ENCODE measurements at places on chromosomes 1 and 21.

- DNase-seq = no peak
These were observed 20.1 kb downstream of the PAFAH2 start for GRCh38 chr1:25977801-25978200.

GRCh38 chr1:245679821-245680780, 525.3 kb downstream of the KIF26B start:
- DNase-seq = no peak

- DNase-seq = no peak
These were observed 388.8 kb downstream of the NTNG1 start for GRCh38 chr1:107529511-107530149.

DNA sequence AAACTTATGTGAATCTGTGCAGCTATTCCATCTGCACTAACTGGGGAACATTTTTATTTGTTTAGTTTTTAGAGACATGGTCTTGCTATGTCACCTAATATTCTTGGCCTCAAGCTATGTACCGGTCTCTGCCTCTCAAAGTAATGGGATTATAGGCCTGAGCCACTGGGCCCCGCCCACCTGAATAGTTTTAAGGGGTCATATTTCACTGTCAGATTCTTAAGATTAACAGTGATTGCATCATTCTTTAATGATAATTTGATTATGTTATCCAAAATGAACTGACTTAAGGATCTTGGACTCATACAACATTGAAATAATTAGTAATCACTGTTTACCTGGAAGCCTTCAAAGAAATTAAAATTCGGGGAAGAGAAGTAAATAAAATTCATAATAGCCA, 12.6 kb upstream of the KLF18 start:
- DNase-seq = no peak

DNA sequence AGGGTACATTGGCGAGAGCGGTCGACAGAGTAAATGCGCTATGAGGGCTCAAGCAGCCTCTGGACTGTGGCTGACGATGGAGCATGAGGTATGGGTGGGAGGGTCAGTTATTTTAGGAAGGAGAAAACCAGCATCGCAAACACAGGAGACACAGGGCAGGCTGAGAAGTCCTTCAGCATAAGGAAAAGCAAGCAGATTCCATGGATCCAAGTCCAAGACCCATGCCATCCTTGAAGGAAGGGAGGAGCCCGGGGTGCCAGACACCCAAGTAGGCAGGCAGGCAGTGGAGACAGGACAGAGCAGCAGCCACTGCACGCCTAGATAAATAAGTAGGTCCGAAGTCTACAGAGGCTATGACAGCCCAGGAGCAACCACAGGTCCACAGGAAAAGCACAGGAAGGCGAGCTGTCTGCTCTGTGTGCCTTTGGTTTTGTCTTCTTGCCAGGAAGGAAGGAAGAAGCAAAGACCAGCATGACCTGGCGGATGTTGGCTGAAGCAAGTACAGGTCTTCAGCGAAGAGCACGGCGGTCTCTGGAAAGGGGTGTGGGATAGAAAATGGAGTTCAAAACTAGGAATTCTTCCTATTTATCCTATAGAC, 76.4 kb upstream of the SLC45A1 start:
- no peak for DNase-seq

DNA sequence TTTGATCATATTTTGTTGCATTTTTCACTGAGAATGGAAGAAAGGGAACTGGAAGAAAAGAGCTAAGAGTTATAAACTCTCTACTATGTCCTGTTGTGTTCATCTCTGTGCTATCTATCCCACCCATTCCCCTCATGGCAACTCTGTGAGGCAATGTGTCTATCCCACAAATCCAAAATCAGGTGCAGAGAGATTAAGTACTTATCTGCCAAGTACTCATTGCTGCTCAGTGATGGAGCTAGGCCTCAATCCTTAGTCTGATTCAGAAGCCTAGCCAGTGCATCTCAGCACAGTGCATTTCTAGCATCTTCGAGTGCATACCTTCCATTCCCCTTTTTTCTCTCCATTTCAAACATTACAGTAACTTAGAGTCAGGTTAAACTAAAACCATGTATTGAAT, 270.6 kb downstream of the TPR start:
- DNase-seq = no peak

DNA sequence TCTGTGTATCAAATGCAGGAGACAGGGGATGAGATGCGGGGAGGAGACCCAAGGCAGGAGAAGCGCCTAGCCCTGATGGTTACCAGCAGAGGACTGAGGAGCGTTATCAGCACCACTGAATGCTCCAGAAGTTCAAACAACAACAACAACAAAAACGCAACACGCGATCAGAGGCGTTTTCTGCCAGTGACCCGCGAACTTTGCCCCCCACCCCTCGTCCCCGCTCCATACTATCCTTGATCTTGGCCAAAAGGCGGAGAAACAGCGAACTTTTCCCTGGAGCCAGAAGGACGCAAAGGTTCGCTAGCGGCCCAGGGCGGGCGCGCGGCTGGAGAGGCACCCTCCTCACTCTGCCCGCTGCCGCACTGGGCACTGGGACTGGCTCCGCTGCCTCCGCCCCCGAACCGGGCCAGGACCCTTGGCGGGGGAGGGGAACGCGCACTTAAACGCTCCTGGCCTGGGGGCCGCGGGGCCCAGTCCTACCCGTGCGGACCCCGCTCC, 699 bp downstream of the ECHDC2 start:
- DNase-seq = no peak

DNA sequence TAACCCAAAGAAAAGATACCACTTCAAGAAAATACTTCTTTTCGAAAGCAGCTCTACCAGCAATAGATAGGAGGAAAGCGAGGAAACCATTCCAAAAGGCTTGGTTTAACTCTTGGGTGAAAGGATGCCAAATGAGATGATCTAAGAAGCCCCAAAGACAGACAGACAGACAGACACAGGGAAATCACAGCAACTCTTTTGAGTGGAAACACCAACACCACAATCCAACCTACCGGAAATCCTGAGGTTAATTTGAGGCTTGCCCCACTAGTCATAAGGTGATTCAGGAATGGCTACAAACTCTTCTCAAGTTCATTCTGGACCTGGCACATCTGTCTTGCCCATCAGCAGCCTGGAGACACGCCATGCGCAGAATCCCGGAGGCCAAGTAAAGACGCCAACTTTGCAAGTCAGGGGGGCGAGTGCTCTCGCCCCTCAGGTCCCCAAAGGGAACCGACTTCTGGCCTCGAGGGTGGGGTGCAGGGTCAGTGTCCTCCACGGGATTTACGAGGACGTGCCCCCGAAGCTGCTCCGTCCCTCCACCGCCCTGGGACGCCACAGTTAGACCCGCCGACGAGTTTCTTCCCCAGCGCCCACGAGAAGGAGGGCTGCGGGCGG, 778 bp downstream of the EVI5 start:
- DNase-seq = peak; percentile 14

- no peak for DNase-seq
These were observed 148.7 kb upstream of the PRMT6 start for GRCh38 chr1:106907795-106908194.

DNA sequence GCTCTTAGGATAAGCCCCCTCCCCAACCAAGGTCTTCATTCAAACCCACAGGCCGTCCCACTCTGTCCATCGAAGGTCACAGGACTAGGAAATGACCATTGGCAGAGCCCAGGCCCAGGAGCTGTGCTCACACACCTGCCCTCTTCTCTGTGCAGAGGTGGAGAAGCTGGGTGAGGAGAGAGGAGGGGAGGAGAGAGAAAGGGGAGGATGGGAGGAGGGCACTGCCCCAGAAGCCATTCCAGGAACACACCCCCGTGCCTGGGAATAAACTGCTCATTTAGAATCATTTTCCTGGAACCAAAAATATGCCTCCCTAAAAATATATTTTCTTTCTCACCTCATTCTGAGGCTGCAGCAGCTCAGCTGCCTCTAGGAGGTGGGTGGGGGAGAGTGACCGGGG, 6.4 kb upstream of the SDC3 start:
- DNase-seq = no peak

GRCh38 chr21:44572959-44573583, 458 bp upstream of the KRTAP10-4 start:
- no peak for DNase-seq

DNA sequence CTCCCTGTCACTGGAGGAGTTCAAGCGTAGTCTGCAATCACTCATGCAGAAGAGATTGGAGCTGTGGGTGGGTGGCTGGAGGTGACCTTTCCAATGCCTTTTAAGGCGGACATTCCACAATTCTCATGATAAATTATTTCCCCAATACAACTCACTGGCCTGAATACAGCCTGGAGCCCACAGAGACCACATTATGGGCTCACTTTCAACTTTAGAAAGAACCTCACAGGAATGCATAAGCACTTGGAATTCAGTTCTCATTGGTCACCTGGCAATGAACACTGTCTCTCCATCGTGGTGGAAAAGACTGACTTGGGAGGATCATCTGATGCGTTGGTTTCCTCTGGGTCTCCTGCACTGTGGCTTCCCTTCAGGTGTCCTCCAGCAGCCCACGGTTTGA, 151.8 kb upstream of the KCND3 start:
- DNase-seq = no peak
